ENCODE measurements at places on chromosomes 4 and X.

GRCh38 chrX:73766431-73766795 lies 203.4 kb downstream of the CHIC1 start:
- no peak for DNase-seq

DNA sequence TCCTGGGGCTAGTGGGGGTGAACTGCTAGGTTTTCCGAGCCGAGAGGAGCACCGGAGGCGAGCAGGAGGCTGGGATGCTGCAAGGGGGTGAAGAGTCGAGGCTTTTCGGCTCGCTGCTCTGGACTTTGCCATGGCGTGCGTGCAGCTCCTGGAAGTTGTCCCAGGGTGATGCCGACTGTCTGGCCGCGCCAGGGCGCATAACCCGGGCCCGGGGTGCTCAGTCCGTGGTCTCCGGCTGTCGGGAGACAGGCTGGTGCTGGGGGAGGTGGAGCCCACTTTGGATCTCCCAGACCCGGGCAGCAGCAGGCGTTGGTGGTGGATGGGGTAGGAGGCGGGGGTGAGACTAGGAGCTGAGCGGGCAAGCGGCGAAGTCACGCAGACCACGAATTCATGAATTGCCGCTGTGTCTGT lies 793 bp downstream of the GRIA3 start:
- DNase-seq, result no peak

DNA sequence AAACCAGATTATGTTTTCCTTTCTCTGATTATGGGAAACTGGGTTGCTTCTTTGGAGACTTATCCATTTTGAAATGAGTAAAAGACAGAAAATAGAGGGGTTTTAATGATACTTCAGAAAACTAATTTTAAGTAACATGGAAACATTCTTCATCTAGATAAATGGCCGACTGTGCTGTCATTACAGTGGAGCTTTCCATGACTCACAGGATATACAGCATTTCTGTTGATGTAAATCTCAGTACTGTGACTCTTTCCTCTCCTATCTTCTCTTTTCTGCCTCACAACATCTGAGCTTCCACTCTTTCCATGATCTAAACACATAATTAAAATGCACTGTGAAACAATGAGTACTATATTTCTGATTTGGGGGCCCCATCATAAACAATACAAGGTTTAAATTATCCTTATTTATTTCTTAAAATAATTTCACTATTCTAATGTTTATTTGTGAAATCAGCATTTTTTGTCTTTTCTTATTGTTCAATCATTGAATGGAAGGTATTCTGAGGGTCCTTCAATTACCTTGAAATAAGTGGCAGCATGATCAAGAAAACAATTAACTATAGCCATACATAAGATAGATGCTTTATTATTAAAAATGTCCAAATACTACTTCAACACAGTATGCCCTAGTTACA lies 19.3 kb downstream of the SEC24D start:
- no peak for DNase-seq

- no peak for DNase-seq
These were observed 282.7 kb downstream of the PPP3CA start for GRCh38 chr4:101064541-101065180.

GRCh38 chr4:106607558-106607957 lies 239.0 kb upstream of the GIMD1 start:
- DNase-seq, result no peak

GRCh38 chr4:70946939-70947338 lies 44.8 kb downstream of the MOB1B start:
- DNase-seq, result no peak

- no peak for DNase-seq
These were observed 2585.3 kb downstream of the ARAP2 start for GRCh38 chr4:33658971-33659370.

GRCh38 chr4:24006269-24006668 lies 116.4 kb upstream of the PPARGC1A start:
- DNase-seq, result no peak

GRCh38 chr4:8146157-8146556 lies 12.5 kb downstream of the ABLIM2 start:
- DNase-seq, result no peak

DNA sequence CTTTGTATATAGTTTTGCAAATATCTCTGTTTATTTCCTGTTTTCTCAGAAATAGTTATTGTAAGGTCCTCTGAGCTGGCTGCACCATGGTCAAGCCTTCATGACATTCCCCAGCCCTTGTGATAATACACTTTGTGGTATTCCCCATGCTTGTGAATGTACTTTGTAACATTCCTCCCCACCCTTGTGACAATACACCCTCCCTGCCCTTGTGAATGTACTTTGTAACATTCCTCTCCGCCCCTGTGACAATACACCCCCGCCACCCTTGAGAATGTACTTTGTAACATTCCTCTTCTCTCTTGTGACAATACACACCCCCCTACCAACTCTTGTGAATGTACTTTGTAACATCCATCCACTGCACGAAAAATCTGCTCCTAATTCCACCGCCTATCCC lies 530.7 kb downstream of the CENPC start:
- no peak for DNase-seq

DNA sequence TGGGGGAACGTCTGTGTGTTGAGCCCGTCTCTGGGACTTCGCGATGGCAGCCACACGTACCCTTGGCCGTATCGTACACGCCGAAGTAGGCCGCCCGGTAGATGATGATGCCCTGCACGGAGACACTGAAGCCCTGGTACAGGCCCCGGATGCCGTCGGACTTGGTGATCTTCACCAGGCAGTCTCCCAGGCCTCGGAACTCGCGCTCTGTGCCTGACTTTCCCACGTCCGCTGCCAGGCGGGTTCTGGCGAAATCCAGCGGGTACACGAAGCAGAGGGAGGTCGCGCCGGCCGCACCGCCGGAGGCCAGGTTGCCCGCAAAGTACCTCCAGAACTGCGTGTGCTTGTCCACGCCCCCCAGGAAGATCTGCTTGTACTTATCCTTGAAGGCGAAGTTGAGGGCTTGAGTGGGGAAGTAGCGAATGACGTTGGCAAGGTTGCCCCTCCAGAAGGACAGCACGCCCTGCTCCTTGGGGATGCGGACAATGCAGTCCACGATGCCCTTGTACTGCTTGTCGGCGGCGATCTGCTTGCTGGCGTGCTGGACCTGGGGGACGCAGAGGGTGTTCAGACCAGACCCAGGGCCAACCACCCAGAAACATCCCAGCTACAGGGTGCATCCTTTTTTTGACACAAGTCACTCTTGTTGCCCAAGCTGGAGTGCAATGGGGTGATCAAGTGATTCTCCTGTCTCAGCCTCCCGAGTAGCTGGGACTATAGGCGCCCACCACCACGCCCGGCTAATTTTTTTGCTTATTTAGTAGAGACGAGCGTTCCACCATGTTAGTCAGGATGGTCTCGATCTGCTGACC lies 2.5 kb downstream of the SLC25A6 start:
- no peak for DNase-seq

- DNase-seq, result no peak
These were observed 24.9 kb downstream of the PCDH7 start for GRCh38 chr4:30744957-30745640.
